ENCODE measurements at places on chromosomes 6 and 20.
A peak's percentile ranks its signal among the peaks of the same experiment; 100 is the strongest.

- no peak for DNase-seq
Observed at GRCh38 chr6:11217360-11218101, 14.9 kb downstream of the NEDD9 start.

GRCh38 chr20:51318058-51318949, 224.2 kb downstream of the NFATC2 start:
- DNase-seq = peak; percentile 47

- no peak for DNase-seq
Observed at GRCh38 chr20:8057871-8058270, 38.3 kb upstream of the TMX4 start.

GRCh38 chr6:293193-294174, 1.2 kb downstream of the DUSP22 start:
- DNase-seq = peak; percentile 75

DNA sequence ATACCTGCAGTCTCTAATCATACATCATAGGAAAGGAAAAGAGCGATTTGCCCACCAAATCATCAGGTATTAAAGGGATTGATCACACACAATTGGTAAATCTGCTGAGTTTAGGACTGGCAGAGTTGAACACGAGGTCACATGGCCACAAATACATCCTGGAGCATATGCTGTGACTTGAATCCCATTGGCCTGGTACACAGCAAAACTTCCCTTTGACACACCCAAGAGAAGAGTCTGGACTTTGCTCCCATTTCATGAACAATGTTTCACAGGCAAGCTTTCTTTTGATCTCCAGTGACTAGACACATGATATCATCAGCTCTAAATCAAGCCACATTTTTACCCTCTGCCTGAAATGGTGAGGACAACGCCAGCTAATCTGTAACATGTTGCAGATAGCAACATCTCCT, 117.9 kb downstream of the ISM1 start:
- no peak for DNase-seq

GRCh38 chr6:37988127-37988526, 168.6 kb downstream of the ZFAND3 start:
- DNase-seq = no peak

GRCh38 chr6:168071620-168072019, 7.4 kb downstream of the FRMD1 start:
- no peak for DNase-seq

DNA sequence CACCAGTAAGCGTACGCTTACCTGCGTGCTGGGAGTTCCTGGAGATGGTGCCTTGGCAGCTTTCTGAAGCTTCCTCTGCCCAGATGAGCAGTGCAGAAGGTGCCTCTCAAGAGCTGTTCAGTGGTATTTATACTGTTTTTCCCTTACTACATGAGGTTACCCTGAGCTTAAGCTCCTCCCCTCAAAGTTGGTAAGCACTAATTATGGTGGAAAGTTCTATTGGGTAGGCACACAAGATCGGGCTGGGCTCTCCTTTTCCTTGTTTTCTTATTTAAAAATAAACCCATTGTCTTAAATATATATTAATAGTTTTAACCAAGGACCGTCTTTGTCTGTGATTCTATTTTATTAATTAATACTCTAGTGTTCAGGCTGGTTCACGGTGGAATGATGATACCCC, at the start of gene COL10A1:
Gene COL10A1 (minus strand): TSS at position 101 of the 400 bp plus-strand sequence. CDS start 640 bp downstream, outside the sequence.
- DNase-seq = no peak

- DNase-seq = no peak
Observed at GRCh38 chr20:39049148-39049547, 87.0 kb downstream of the DHX35 start.

DNA sequence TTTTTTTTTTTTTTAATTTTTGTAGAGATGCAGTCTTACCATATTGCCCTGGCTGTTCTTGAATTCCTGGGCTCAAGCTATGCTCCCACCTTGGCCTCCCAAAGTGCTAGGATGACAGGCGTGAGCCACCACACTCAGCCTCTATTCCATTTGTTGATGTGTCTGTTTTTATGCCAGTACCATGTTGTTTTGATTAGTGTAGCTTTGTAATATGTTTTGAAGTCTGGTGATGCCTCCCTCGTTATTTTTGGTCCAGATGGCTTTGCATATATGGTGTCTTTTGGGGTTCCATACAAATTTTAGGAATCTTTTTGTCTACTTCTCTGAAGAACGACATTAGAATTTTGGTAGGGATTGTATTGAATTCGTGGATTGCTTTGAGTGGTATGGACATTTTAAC, 193.2 kb downstream of the ADGB start:
- no peak for DNase-seq

- DNase-seq = no peak
Observed at GRCh38 chr20:19539191-19539590, 218.9 kb upstream of the RIN2 start.

- DNase-seq = no peak
Observed at GRCh38 chr6:50289366-50289765, 239.6 kb upstream of the DEFB112 start.
